ENCODE measurements at places on chromosomes 5 and 9.
A peak's percentile ranks its signal among the peaks of the same experiment; 100 is the strongest.

DNA sequence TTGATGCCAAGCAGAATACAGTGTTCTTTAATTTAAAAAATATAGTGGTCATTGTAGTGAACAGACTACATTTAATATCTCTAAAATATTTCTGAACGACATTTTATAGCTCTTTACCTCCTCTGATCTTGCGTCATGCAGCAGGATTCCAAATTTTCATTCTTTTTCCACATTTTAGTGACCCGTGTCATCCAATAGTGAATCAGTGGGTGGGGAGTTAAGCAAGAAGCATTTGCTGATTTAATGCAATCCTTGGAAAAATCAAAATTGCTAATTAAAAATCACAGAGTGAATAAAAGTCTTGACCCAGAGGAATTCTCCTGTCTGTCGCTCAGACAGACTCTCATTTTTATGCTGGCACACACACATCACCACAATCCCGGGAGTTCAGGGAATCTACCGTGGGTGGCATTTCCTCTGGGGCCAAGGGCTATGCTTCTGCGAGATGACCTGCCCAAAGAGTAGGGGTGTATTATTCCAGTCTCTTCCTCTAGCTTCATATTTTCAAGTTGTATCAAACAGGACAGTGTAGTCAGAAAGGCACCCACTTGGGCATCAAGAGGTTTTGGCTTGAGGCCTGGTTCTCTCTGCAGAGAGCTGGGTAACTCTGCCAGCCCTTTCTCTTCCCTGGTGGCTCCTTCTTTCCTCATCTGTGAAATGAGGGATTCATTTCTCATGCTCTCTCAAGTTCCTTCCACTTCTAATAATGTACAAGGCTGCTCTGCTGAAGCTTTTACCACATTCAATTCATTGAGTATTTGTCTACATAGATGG is 24.8 kb upstream of the OTP start:
- no peak for DNase-seq

GRCh38 chr5:106759581-106759980 is 911.2 kb downstream of the EFNA5 start:
- no peak for DNase-seq

DNA sequence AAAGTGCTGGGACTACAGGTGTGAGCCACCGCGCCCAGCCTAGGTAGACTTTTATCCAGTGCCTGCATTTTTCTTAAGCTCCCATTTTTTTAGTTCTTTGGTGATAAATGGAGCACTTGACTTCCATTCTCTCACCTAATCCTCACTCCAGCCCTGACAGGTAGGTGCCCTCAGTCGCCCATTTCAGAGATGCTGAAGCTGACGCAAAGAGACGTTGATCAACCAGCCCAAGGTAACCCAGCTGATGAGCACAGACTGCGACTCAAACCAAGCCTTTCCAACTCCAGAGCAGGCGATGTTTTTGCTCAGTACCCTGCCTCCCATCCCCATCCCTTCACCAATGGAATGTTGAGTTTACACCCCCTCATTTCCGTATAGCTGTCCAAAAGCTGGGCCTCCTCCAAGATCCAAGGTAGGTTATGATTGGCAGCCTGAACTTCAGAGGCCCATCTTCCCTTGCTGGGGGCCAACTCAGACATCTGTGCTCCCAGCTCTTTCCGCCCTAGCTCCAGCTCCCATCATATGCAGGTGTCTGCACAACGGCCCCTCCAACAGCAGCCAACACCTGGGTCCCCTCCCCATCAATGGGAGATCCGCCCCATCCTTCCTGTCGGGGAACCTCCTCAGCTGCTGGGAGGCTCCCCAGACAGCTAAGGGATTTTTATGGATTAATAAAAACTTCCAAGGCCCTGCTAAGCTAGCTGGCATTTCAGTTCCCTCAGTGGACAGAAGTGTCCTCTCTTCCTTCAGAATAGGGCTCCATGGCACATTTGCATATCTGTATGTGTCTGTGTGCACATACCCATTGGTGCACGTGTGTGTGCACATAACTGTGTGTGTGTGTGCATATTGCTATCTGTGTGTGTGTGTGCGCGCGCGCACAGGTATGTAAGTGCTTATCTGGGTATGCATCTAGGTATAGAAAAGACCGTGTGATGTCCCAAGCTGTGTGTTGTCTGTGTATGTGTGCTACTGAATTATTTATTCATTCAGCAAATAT is 39.3 kb upstream of the VDAC1 start:
- no peak for DNase-seq

- DNase-seq = no peak
These were observed 36.1 kb upstream of the NDFIP1 start for GRCh38 chr5:142072488-142072887.

DNA sequence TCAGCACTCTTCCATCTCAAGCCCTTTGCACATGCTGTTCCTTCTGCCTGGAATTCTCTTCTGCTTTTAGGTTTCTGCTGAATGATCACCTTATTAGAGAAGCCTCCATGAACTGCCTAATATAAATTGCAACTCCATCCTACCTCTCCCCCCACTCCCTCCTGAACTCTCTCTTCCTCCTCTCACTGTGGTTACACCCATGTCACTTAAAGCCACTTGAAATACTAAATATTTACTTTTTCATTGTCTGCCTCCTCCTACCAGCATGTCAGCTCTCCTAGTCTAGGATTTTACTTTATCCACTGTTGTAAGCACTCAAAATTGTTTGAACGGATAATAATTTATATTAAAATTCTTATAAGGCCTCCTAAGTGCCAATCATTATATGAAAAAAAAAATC is 43.8 kb downstream of the ACTL7B start:
- no peak for DNase-seq

DNA sequence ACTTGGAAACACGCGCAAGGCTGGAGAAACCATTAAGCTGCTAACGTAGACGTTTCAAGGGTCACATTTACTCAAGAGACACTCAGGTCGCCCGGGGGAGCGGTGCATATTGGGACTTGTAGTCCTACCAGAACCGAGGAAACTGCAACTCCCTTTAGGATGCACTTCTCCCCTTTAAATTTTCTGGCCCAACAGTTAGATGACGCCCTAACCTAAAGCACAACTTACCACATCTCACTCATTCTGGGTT is 384 bp upstream of the DMXL1 start:
- no peak for DNase-seq

DNA sequence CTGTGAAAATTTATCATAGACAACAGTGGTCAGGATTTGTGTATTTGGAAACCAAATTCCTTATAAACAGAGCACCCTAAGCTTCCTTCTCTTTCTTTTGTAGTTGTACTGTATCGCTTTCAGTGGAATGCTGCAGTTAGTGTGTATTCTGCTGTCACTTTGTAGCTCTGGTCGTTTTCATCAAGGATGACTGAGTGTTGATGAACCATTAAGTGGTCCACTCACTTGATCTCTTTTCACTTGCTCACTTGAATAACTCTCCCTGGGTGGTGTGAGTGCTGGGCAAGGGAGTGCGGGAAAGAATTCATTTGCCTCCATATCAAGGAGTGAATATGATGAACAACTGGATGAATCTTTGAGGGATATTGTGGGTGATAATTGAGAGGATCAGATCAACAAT is 1225.7 kb upstream of the WWC1 start:
- no peak for DNase-seq

GRCh38 chr9:114169029-114169951 is 14.0 kb downstream of the COL27A1 start:
- DNase-seq = no peak

DNA sequence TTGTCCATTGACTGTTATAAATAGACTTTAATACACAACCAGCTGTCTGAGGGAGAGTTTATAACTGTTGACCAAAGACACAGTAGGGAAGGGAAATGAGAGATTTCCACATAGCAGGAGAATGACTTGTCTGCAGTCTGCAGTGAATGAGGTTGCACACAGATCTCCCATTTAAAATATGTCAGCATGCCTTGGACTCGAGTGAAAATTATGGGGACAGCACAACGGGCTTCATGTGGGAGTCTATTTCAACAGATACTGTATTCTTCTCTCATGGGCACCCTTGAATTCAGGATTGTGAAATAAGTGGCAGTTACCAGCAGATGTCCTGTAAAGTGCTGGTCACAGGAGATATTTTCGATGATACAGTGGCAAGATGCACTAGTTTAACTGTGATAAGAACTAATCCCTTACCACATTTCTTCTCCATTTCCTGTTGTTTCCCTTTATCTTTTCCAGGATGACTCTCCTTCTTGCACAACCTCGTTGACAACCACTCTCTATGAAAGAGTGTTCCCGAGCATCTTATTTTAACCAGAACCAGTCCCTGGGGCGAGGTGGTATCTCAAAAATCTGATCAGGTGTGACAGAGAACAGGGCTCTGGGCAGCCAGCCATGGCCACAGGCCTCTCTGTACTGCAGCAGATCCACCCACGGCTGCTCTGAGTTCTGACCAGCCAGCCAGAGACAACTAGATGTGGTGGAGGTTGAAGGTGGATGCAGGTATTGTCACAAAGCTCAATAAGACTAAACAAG is 51.5 kb upstream of the MAP3K1 start:
- DNase-seq = no peak

GRCh38 chr5:3352711-3353110 is 242.9 kb upstream of the IRX1 start:
- no peak for DNase-seq

DNA sequence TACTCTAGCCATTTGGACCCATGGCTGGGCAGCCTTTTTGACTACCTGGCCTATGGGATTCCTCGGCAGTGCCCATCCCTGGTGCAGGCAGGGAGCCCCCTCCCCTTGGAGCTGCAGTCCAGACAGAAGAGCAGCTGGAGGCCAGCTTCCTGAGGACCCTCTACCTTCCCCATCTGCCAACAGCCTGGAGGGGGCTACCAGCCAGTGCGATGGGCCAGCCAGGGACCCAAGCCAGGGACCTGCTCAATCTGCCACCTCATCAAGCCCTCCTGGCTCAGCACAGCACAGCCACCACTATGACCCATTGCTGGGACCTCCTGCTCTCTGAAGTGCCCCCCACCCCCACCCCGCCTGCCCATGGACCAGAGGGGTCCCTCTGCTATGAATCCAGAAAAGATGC is 22.6 kb upstream of the TDRD7 start:
- DNase-seq = no peak

DNA sequence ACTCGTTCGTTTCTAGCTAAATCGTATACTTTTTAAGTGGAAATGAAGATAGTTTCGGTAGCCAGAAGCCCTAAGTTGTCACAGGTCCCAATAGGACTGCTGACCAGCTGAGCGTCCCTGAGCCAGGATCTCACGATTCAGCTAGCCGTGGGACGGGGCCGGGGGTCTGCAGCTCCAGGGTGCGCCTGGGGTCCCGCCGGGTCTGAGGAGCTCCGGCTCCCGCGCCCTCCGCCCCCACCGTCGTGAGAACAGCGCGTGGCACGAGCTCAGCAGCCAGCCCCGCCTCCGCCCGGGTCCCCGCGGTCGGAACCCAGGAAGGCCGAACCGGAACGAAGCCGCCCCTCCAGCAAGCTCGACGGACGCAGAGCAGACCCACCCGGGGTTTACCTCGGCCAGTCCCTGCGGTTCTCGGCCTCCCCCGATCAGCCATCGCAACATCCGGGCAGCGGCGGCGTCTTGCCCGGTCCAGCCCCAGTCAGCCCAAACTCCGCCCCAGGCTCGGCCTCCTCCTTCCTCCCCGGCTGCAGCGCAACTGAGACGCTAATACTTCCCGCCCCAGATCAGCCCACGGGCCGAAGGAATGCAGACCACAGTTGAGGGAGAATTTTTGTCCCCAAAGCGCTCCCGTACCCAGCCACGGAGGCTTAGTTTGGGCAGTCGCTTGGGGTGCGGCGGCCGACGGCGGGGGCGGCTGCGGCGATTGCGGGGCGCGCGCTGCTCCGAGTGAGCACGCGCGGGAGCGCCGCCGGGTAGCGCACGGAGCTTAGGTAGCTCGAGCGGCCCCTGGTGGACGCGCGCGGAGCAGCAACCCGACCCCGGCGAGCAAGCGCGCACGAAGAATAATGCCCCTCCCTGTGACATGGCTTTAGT is at the start of gene WDR41:
Gene WDR41, minus strand, starts transcription at position 534 of the 870 bp plus-strand sequence. Its CDS starts 96 bp downstream, at position 438.
- DNase-seq = peak; percentile 73

- DNase-seq = no peak
These were observed 41.7 kb upstream of the TMEM250 start for GRCh38 chr9:136160381-136160841.

- DNase-seq = peak; percentile 65
These were observed 196.8 kb downstream of the AUH start for GRCh38 chr9:91164724-91165520.

- DNase-seq = no peak
These were observed 27.0 kb downstream of the ADRA1B start for GRCh38 chr5:159943326-159943725.

- no peak for DNase-seq
These were observed 48.5 kb downstream of the WNK2 start for GRCh38 chr9:93232388-93232960.

GRCh38 chr5:156328161-156328560 is 1.2 kb downstream of the SGCD start:
- DNase-seq = no peak

- no peak for DNase-seq
These were observed 208.6 kb upstream of the PAPPA start for GRCh38 chr9:115945009-115945431.

DNA sequence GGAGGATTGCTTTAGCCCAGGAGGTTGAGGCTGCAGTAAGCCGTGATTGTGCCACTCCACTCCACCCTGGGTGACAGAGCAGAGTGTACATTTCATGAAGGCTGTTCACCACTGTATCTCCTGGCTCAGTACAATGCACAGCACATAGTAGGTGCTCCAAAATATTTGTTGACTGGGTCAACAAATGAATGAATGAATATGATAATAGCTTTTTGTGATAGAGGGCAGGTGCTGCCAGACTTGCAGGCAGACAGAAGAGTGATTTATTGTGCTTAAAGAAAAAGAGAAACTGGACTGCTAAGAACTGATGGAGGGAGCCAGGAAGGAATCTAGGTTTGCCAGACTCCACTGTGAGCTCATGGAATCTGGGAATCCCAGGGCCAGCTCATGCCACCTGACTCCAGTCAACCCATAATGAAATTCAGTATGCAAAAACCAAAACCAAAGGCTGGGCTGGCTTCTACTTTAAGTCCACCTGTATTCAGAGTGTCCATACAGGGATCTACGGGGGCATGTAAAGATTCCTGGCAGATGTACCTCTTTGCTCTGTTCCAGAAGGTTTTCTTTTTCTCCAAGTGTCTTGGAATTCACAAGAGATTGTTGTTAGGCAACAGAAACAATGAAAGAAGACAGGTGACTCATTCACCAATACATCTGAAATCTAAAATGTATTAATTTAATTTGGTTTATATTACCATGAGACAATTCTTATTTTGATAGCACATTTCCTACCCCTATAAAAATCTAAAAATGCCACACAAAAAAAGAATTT is 15.5 kb upstream of the CTNNA1 start:
- DNase-seq = no peak

GRCh38 chr5:89996890-89997289 is 412.7 kb downstream of the CETN3 start:
- no peak for DNase-seq

GRCh38 chr9:116355153-116355921 is 201.7 kb downstream of the PAPPA start:
- no peak for DNase-seq

Data from stimulated activated CD8-positive, alpha-beta memory T cell treated with anti-CD3 and anti-CD28 coated beads, Interleukin-4, amount 100 ng/mL, for 4 hours (primary cell).